ENCODE measurements at places on chromosomes 5 and 9.

DNA sequence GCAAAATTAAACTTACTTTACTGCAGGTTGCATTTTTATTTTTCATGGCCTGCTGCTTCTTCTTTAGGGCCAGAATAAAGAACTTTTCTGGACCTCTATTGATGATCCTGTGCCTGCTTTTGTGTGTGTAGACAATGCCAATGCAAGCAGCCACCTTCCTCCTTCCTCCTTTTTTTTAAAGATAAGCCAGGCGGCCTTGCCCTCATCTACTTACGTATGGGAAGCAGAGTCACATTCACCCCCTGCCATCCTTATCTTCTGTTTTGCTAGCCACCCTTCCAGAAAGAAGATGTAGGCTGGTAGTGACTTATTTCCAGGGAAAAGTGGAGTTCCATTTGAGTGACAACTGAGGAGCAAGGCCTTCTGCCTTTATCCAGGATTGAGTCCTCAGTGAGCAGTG is 122.9 kb downstream of the KDM4C start:
- DNase-seq, result no peak

DNA sequence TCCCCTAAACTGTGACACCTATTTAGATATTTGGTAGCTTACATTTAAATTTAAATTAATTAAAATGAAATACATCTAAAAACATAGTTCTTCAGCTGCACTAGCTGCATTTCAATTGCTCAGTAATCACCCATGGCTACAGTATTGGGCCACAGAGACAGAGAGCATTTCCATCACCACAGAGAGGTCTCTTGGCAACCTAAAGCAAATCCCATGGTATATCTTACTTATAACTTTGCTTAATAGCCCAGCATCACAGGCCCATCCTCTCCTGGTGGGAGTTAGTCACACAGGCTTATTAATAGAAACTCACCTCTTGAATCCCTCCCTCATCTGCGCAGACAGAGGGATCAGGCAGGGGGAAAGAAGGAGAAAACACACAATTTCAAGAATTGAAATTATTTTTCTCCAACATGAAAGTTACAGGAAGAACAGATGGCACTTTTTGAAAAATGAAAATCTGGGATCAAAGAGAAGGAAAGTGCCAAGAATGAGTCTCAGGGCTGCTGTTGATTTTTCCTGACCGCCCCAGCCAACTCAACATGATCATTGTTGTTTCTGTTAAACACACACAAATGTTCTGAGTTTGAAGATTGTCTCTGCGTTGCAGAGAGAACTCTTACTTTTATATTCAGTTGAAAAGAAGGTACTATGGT is 144.6 kb downstream of the CMYA5 start:
- no peak for DNase-seq

GRCh38 chr5:82072138-82072537 is 100.3 kb downstream of the ATG10 start:
- DNase-seq, result no peak

GRCh38 chr5:140248414-140248813 is 54.5 kb downstream of the PFDN1 start:
- DNase-seq, result no peak

GRCh38 chr5:15601274-15601673 is 101.3 kb downstream of the FBXL7 start:
- no peak for DNase-seq

DNA sequence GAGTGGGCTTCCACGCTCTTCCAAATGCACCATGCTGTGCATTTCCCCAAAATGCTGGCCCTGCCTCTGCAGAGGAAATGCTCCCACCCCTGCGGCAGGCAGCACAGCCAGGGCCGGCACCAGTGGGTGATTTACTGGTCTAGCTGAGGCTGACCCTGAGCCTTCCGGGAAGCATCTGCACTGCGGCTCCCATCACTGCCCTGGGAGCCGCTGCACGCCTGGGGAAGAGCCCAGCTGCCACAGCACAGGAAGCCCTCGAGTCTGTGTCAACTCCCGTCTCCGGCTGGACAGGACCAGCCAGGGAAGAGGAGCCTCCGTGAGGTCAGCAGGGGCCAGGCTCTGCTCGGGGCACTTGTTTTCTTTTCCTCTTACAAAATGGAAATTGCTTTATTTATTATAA is 25.1 kb upstream of the EEIG1 start:
- DNase-seq, result no peak

DNA sequence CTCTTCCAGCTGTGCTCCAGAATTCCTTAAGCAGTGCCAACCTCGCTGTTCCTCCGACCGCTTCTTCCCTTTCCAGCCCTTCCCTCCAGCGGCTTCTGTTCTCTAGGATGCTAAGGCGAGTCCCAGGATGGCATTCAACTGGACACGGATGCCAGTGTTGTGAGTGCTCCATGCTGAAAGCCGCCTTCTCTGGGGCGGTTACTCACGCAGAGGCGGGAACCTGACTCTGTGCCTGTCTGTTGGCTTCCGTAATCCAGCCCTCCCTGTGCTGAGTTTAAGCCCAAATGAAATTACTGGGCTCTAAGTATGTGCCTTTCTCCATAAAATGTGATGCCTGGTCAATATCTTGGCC is 20.2 kb downstream of the COL5A1 start:
- no peak for DNase-seq

DNA sequence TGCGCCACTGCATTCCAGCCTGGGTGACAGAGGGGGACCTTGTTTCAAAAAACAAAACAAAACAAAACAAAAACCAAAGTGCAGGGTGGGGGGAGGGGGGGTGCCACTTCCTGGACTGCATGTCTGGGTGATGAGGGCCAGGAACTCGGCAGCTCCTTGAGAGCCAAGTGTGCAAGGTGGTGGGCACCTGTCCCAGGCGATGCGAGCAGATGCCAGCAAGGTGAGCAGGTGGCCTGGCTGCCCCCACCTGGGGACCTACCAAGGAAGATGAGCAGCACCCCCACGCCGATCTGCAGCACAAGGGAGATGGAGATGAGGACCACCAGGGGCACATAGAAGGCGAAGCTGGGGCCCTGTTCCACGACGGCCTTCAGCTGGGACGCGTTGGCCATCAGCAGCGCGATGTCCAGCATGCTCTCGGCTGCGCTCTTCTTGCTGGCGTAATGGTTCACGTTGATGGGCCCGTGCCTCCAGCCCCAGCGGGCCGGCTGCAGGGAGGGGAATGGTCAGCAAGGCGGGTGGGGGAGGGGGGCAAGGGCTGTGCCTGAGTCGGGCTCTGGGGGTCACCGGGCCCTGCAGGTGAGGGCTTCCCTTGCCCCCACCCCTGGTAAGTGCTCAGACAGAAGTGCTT is 7.8 kb downstream of the NINJ1 start:
- no peak for DNase-seq

GRCh38 chr5:178240341-178240741 is 7.7 kb upstream of the PHYKPL start:
- no peak for DNase-seq

DNA sequence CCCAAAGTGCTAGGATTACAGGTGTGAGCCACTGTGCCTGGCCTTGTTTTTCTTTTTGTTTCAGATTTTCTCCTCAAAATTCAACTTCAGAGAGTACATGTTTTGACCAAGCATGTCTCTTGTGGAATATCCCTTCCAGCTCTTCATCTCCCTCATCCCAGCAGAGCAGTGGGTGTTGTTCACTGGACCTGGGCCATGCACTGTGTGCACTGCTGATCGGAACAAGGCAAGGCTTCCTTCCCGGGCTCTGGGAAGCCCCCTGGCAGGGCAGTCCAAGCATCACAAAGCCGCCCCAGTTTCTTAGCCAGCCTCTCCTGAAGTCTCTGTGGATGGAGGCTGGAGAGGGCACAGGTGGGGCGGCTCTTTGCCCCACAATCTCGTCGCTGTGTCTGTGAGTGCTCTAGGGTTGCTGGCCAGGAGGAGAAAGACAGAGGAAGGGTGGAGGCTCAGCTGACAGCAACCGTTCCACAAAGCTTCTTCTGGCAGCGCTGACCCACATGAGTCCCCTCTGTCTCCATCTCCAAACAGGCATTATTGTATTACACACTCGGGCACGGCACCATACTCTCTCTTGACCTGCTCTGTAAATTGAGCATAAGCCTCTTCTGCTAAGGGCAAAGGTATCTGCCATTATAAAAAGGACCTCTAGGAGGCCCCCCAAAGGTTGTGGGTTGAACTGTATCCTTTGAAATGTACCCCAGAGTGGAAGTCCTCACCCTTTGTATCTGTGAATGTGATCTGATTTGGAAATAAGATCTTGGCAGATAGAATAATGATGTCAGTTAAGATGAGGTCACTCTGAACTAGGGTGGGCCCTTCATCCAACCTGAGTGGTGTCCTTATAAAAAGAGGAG is 89.6 kb downstream of the TARS1 start:
- DNase-seq, result no peak

DNA sequence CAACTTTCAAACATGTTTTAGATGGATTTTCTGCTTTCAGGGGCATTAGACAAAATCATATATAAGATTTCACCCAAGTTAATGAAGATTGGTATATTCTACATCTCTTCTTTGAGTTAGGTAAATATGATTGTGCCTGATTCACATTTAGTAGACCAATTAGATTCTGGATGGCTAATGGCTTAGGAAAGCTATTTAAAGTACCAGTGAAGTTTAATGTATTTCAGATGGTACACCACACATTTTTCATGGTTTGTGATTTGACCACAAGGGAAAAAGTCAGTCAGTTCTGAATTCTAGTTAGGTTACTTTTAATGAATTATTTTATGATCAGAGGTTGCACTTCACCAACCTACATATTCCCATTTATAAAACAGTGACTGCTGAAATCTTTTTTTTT is 409.7 kb downstream of the ADGRV1 start:
- no peak for DNase-seq

- no peak for DNase-seq
Measured at GRCh38 chr5:170327168-170327567, 29.6 kb upstream of the LCP2 start.

- DNase-seq, result no peak
Measured at GRCh38 chr9:89390578-89391116, 72.3 kb downstream of the SECISBP2 start.

- no peak for DNase-seq
Measured at GRCh38 chr5:66987126-66987525, 209.5 kb downstream of the CD180 start.

- DNase-seq, result no peak
Measured at GRCh38 chr5:85576666-85577065, 1041.1 kb upstream of the COX7C start.

- no peak for DNase-seq
Measured at GRCh38 chr5:68648944-68649857, 433.6 kb downstream of the PIK3R1 start.

DNA sequence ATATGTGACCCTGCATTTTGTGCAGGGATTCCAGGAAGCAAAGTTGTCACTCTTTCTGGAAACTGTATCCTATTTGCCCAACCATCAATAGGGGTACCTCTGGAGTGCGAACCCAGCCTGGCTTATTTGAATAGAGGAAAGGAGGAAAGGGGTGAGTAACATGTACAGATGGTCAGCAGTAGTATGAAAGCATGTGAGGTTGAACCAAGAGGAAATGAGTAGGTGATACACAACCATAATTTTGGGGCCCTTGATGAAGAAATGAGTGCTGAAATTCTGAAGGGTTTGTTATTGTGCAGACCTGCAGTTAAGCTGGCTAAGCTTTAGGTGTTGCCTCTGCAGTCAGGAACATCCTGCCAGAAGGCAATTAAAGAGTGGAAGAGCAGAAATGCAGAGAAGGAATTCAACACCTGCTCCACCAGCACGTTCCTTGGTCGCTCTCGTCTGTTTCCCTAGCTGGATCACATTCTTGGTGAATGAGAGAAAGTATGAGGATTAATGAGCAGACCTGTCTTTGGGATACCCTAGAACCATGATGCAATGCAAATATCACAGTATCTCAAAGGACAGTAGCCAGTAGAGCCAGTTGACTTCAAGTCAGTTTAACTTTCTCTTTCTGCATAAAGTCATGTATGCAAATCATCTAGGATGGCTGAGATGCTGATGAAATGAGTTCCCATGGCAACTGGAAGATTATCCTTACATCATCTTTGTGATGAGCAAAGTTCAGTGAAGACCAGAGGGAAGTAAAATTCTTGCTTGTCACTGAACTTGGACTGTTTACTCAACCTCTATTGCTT is 13.2 kb upstream of the IL12B start:
- DNase-seq, result no peak

DNA sequence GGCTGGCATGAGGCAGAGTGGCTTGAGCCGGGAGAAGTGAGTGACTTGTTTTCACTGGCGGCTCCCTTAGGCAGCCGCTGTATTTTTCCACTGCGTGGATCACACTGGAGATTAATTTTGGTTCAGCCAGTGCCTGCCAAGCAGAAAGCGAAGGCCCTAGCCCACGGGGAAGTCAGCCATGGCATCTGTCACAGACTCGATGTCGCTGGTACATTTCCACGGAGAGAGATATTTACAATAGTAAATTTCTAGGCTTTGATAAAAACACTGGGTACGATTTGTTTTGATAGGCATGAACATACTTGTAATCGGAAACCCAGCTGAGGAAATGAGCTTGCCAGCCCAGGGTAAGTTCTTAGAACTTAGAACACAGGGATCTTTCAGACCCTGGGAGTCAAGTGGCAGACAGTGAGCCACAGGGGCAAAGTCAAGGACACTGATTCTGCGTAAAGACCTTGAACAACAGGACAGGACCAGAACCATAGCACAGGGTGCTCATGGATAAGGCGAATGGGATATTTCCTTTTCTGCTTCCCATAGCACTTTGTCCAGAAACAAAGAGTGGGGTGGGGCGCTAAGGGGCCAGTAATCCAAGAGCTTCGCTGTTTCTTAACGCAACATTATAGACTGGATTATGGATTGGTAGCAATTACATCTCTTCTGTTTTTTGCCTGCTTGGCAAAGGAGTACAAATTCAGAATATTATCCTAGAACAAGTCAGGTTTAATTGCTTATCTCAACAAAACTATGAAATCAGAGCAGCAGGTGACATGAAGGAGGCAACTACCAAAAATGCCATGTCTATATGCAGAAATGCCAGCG is 4.5 kb downstream of the DUSP1 start:
- DNase-seq, result no peak

- no peak for DNase-seq
Measured at GRCh38 chr9:135776893-135777622, 75.1 kb downstream of the KCNT1 start.

DNA sequence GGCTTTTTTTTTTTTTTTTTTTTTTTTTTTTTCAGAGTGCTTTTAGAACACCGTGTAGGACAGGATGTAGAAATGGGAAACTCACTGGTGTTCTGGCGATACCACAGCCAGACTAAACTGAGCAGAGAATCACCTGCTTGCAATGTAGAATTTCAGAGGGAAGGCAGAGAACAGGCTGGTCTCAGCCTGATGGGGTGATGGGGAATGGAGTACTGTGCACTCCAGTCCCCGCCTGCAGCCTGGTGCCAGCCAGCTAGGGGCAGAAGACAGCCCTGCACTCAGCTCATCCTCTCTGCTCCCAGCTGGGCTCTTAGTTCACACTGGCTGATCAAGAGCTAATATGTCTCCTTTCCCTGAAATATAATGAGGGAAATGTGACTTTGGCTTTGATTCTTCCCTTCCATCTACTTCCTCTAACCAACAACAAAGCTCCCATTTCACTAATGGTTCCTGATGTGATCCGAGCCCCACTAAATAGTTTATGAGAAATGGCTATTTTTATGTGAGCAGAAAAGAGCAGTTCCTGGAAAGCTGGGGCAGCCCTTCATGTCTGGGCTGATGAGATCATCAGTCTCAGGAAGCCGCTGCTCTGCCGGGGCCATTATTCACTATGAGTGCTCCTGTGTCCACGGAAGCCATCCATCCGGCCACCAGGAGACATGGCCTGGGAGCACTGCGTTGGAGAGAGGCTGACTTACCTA is 209.7 kb downstream of the GADD45G start:
- DNase-seq, result no peak

GRCh38 chr9:33818167-33818846 is 1.3 kb downstream of the UBE2R2 start:
- no peak for DNase-seq

GRCh38 chr9:88183798-88184495 is 45.7 kb upstream of the SPATA31C2 start:
- no peak for DNase-seq

GRCh38 chr5:137731176-137731575 is 4.7 kb downstream of the KLHL3 start:
- no peak for DNase-seq

Measured in stimulated activated CD4-positive, alpha-beta T cell treated with anti-CD3 and anti-CD28 coated beads, Interleukin-1b, Interleukin-23, amount 100 ng/mL, for 48 hours (primary cell).